ENCODE measurements at places on chromosomes 3 and 15.

GRCh38 chr15:66946578-66947164 lies 118.7 kb upstream of the SMAD3 start:
- DNase-seq, result peak; percentile 44

DNA sequence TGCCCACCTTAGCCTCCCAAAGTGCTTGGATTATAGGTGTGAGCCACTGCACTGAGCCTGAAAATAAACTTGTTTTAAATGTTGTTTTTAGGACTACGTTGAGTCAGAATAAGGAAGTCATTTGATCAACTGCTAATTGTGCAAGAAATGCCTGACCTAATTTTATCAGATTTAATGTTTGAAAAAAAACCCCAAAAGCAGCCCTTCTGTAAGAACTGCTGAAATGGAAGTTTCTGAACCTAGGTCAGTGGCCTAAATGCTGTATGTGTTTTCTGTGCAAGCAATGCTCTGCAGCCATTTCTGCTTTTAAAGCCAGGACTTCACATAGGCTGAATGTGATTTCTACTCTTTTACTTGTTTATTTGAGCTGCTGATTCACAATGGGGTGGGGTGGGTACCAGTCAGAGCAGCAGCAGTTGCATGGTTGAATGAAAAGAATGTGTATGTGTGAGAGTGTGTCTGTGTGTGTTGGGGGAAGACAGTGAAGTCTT lies 6.6 kb downstream of the GPX1 start:
- DNase-seq, result no peak

DNA sequence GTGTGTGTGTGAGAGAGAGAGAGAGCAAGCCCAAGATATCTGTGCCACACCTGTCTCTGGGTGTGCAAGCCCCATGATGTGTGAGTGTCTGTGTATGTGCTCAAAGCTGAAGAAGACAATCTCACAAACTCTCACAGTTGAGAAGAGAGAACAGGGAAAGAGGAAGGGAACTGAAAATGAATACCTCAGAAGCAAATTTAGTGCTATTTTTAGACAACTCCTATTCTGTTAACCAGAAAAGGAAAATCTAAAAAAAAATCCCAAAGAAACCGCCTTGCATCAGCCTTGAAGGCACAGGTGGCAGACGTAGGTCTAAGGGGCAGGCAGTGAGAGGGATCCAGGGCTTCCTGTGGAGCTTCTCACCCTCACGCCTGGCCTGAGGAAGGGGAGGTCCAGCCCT lies 47.8 kb downstream of the ATP2B2 start:
- no peak for DNase-seq

DNA sequence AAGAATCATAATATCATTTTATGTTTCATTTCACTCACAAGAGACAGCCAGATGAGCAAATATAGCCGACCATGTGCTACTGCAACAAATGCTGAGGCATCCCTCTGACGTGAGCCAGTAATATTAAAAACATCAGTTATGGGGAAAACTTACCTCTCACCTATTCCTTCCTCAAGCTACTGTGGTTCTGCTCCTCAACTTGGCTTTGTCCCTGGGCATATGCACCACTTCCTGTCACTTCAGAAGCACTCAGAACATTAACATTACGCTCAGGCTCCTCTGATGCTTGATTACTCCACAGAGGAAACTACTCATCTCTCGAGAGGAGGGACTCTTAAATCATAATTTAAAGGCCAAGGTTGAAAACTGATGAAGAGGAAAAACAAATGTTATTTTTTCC lies 457.0 kb upstream of the ALCAM start:
- no peak for DNase-seq

- no peak for DNase-seq
These were observed 65.3 kb upstream of the PSMD6 start for GRCh38 chr3:64088408-64089205.

Measured in GM12864 (cell line).